ENCODE measurements at places on chromosomes 12 and 14.
A peak's percentile ranks its signal among the peaks of the same experiment; 100 is the strongest.

DNA sequence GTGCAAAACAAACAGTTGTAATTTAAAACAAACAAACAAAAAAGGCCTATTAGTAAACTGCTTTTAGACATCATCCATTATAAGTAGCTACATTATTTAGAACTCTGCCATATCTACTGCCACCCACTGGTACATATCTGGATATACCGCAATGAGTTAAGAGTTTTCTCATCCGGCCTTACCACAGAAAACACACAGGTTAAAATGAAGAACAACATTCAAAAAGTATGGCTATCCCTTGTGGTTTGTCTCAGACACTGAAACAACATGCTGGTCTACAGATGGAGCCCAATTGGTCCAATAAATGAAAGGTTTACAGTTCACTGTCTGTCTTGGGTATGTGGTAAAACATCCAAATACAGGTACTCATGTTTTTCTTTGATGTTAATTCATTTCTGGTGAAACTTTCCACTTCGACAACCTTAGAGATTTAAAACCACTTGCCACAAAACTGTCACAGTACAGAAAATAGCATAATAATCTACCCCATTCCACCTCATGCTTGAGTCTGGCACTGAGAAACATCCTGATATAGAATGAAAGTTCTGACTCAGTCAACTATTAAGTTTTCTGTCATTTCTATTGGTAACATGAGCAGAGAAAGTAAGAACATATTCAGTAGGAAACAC is 354.3 kb downstream of the CEP128 start:
- no peak for DNase-seq

DNA sequence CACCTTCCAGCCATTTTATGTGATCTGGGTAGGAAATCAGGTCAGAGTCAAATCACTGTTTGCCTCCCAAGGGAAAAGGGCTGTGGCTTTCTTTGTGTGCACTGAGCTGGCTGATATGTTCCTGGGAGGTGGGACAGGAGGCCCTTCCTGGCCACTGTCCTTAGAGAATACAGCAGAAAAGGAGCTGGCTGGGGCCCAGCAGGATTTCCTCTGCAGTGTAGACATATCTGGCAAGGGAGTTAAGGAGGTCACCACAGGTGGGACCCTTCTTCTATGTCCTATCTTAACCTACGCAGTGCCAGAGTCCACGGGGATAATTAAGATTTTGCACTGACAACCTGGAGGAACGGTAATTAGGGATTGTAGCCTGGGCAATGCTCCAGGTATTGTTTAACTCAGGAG is 145.3 kb downstream of the NTF3 start:
- no peak for DNase-seq

DNA sequence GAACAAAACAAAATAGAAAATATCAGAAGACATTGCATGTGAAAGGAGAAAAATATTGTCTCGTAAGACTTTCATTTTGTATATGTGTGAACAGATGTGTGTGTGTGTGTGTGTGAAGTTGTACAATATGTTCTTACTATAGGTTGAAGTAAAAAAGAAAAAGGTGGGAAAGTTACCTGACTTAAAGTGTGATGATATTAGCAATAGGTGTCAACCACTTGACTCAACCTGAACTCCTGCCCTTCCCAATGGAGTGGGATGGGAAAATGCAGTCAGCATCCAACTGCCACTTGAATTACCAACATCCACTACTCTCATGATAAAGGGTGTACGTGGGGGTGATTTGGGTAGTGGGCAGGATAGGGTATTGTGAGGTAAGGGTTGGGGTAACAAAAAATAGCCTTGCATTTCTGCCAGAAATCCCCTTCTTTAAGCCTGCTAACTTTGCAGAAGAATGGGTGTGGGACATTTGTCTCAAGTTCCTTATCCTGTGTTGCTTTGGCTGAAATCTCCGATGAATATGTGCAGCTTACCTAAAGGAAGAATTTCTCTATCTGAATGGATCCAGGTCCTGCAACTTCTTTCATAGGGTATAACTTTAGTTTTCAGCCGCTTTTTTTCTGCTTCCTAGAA is 181.6 kb downstream of the CHST11 start:
- DNase-seq: no peak

GRCh38 chr14:22737052-22737451 is 29.4 kb upstream of the OXA1L start:
- no peak for DNase-seq

GRCh38 chr12:95693689-95694088 is 96.9 kb downstream of the NTN4 start:
- no peak for DNase-seq

GRCh38 chr14:102893452-102893851 is 29.0 kb upstream of the AMN start:
- DNase-seq: no peak

DNA sequence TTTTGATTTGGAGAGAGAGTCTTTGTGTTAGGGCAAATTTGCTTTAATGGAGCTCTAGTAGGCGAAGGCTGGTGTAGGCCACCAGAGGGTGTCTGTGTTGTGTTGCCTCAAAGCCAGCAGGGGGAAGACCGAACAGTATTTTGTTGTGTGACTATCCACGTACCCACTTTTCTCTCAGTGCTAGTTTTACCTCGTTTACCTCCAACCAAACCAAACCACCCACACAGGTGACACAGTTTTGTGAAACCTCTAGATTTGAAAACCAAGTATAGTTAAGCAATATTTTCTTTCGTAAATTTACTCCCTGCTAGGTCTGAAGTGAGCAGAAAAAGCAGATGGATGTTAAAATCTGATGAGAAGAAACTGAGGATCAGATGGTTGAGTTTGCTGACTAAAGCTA is 36.3 kb upstream of the NPFF start:
- DNase-seq: peak; percentile 5

DNA sequence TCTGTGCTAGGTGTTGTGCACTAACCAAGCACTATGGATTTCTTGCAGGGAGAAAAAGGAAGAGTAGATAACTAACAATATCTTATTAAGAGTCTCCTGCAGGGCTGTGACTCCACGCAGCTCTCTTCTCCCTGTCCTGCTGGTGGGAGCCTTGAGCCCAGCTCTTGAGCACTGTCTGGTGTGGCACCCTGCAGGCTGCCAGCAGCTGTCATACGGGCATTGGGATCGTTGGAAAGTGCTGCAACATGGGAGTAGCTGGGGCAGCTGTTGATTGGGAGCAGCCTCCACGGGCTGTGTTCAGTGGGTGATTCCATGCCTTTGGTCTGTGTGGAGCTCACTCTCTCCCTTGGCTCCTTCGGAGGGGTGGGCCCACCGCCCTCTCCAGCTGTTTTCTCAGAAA is 125.3 kb downstream of the FBXL14 start:
- no peak for DNase-seq

DNA sequence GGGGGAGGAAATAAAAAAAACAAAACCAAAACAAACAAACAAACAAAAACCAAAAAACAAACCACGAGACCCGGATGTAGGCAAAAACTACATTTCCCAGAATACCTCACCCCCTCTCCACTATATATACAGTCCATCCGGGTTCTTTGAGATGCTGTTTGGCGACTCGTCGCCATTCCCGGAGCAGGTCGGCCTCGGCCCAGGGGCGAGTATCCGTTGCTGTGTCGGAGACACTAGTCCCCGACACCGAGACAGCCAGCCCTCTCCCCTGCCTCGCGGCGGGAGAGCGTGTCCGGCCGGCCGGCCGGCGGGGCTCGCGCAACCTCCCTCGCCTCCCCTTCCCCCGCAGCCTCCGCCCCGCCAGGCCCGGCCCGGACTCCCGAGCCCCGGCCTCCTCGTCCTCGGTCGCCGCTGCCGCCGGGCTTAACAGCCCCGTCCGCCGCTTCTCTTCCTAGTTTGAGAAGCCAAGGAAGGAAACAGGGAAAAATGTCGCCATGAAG is at the start of gene RNF10:
Gene RNF10 (plus strand): TSS at position 154 of the 500 bp plus-strand sequence. CDS start 456 bp downstream, outside the sequence.
- peak; percentile 59 for DNase-seq

DNA sequence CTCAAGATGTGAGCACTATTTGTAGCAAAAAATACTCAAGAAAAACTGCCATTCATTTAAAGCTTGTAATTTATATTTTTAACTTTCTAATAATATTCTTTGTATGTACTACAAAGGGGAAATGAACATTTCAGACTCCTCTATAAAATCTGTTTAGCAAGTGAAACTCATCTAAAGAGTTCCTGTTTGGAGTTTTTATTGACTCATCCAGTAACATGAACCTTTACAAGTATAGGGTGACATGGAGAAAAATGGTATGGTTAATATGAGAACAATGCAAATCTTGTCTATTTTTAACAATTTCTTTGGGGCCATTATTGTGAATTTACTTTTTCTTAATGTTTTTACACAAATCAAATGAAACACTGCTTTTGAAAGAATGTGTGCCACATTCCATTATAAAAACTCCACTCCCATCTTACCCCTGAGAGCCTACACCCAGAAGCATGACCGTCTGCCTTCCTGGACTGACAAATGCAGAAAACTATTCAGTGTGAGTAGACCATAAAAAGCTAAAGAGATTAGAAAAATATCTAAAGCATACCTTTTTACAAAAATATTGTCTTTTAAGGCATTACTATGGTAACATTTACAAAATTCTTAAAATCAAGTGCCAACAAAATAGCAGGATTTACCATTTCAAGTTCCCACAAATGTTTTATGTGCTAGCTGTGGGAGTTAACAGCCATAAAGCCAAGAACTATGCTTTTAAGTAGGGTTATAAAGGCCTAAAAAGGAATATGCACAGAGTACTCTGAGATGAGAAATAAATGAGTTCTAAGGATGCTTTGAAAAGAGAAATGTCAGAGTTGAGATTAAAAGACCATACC is 144.0 kb downstream of the ADAMTS20 start:
- DNase-seq: no peak

DNA sequence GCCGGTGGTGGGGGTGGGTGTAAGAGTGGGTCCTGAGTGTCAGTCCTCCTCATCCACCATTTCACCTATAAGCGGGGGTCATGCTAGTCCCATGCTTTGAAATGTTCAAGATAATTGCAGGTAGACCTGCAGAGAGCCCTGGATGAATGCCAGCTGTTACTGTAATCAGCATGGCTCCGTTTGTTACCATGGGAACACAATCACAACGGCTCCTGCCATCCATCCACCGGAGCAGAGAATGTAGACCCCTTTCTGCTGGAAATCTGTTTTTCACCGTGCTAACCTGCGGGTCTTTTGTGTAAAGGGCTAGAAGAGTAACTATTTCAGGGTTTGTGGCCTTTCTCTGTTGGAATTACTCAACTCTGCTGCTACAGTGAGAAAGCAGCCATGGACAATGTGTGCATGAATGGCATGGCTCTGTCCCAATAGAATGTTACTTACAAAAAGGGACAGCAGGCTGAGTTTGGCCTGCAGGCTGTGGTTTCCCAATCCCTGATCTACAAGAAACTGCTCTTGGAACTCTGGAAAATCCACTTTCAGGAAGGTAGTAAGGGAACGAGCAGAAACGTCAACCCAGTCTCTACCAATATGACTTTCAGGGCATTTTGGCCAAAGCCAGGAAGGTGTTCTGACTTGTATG is 36.1 kb downstream of the KCTD10 start:
- no peak for DNase-seq
